ENCODE measurements at places on chromosomes 6 and 20.

DNA sequence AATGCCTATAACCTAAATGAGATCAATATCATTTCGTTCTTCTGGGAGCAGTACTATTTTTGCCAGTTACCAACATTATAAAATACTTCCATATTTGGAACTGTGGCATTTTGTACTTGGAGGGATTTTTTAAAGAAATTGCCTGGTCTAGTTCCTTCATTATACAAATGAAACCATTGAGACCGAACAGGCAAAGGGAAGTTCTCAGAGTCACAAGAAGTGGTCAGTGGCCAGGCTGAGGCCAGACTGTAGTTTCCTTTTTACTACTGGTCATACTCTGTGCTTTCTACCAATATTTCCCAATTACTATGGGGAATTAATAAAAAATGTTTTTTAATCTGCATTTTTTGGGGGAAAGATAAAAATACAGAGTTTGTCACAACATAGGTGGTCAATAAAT is 332.0 kb downstream of the NRN1 start:
- ATAC-seq, result no peak

- no peak for ATAC-seq
Observed at GRCh38 chr6:148530976-148531375, 188.3 kb downstream of the SASH1 start.

- ATAC-seq, result no peak
Observed at GRCh38 chr20:26163890-26164289, 467.2 kb upstream of the ZNF337 start.

DNA sequence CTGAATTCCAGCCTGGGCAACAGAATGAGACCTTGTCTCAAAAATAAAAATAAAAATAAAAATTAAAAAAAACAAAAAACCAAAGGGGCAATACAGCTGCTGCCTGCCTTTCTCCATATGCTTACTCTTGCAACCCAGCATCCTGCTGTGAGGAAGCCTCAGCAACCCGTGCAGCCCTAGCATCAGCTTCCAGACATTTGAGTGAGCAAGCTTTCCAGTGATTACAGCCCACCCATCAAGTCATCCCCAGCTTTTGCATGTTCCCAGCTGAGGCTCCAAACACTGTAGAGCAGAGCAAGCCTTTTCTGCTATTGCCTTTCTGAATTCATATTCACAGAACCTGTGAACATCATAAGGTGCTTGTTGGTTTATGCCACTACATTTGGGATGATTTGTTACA is 93.8 kb downstream of the SASH1 start:
- ATAC-seq, result no peak

DNA sequence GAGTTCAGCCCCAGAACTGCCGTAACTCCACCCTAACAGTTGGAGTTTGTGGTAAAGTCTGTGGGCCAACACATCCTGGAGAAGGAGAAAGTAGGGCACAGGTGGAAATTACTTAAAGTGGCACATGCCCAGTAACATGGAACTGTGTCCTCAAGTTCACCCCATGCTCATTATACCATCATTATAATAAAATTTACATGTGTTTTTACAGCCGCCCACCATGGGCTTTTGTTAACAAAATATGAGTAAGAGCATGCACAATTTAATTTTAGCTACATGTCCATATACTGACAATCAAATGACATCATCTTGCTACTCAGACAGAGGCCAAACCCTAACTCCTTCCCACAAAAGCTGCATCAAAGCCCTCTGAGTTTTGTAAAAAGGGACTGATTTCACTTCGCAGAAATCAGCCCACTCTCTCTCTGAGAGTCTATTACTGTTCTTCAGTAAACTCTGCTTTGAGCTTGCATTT is 17.3 kb upstream of the ELOVL4 start:
- no peak for ATAC-seq

DNA sequence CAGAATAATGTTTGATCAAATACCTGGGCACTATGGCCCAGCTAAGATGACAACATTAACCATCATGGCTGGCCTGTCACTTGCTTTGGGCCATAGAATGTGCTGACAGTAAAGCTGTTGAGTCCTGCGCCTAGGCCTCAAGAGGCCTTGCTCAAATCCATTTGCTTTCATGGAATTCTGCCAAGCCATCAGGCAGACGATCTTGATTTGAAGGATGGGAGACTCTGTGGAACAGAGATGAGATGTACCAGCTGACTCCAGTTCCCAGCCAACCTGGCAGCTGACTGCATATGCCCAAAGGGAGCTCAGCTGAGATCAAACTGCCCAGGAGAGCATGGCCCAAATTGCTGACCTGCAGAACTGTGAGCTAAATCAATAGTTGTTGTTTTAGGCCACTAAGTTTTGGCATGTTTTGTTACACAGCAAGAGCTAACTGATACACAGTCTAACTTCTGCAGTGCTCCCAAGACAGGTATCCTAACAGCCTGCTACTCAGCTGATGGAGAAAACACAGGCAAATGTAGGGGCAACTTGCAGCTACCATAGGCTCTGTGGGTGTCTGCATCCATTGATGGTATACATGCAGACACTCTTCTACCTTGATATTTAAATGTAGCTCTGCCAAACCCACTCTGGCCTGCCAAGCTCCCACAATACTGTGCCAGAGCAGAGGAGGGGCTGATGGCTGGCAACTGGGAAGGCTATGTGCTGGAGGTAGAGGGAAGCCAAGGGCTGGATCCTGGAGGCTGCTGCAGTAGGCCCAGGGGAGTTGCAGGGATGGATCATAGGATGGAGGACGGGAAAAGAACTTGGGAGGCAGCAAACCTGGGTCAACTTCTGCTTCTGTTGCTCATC is 55.2 kb upstream of the RNF24 start:
- ATAC-seq, result no peak

GRCh38 chr6:73704260-73704659 is 8.3 kb downstream of the CD109 start:
- ATAC-seq, result peak; percentile 95

- ATAC-seq, result peak; percentile 90
Observed at GRCh38 chr6:72798196-72798595, 176.3 kb downstream of the KCNQ5 start.

DNA sequence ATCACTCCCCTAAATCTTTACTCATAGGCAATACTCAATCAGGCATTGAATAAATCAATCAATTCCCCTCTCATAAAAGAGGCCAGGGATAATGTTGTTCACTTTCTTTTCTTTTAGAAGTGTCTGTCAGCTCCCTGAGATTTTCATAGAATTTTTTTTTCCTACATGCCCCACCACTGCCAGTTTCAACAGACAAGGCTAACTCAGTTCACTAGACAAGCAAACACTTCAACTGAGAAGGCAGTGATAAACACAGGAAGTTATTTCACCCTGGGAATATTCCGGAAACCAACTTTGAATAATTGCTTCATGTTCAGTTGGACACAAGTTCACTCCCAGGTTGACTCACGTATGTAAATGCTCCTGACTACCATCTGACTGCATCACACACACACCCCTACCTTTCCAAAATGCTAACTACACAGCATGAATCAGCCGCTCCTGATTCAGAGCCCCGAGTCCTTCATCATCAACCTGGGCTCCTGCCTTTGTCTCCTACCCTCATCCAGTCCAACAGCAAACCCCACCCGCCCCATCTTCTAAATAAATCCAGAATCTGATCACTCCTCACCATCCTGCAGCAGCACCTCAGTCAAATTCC is 143.9 kb downstream of the BCAS1 start:
- peak; percentile 99 for ATAC-seq

DNA sequence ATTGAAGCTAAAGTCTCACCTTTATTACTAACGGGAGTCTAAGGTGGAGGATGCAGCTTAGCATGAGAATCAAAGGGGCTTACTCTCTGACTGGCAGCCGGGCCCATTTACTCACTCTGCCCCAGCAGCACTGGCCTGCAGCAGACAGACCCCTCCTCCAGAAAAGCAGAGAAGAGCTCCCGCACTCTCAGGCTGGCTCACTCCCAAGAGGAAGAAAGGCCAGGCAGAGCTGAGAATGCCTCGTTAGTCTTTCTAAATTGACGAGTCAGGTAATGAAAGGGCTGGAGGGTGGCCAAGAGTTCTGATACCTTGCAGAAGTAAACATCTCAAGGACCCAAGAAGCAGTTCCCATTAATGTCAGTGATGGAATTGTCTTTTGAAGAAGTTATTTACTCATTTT is 44.5 kb upstream of the IL20RA start:
- no peak for ATAC-seq

DNA sequence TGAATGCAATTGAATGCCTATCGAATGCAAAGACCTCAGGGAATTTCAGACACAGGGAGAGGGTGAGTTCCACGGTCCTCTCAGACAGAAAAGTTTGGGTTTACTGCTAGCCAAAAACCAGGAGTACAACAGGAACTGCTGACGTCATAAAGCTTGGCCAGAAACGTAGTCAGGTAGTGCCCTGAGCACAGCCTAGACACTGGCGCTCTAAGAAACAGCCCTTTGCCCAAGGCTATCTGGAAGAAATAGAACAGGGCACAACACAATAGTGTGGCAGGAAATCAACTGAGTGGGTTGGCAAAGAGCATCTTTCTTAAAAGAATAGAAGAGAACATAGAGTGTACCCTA is 58.0 kb downstream of the GFOD1 start:
- peak; percentile 47 for ATAC-seq

- no peak for ATAC-seq
Observed at GRCh38 chr20:4299773-4300172, 284.4 kb upstream of the RNF24 start.

DNA sequence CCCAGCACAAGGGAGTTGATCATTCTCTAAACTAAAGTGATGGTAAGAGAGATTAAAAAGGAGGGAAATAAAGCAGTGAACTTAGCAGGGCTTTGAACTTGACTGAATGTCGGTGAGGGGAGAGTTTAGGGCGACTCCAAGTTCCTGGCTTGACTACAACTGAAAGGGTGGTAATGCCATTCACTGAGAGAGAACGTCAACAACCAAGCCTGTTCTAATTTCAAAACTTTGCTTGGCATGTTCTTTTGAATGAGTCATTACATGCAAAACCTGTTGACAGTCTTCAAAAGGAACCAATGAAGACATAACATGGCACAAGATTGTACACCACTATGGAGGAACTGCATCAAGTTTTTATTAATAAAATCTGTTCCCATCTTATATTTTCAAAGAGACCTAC is 10.3 kb upstream of the MYB start:
- peak; percentile 91 for ATAC-seq

- ATAC-seq, result no peak
Observed at GRCh38 chr6:37298958-37299357, 41.0 kb upstream of the TMEM217 start.

DNA sequence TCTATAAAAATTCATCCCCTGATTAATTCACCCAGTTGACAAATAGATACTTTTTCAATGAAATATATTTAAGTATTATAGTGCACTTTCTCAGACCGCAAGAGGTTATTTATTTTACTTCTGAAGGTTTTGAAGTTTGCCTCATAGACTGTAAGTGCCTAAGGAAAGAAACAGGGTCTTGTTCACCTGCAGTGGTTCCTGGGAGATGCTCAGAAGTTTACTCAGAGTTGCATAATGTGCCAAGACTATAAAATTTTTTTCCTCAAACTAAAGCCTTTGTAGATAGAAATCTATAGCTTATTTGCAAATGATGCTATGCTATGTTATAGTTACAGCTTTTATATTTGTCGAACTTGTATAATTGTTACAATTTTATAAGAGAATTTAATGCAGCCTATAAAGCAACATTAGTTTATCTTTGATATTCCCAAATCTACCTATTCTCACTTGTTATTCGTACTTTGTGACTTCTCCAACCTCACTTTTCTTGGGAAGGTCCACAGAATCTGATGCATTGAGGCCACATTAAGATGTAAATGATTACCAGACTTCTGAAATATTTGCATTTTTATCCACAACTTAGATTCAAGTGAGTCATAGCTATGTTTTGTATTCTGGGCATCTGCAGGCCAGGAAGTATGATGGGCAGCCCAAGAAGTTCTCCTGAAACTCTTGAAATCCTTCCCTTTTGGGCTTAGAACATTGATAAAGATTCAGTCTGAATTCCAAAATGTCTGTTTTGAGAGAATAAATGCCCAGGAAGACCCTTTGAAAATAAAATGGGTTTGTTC is 35.7 kb downstream of the KCNQ5 start:
- no peak for ATAC-seq

DNA sequence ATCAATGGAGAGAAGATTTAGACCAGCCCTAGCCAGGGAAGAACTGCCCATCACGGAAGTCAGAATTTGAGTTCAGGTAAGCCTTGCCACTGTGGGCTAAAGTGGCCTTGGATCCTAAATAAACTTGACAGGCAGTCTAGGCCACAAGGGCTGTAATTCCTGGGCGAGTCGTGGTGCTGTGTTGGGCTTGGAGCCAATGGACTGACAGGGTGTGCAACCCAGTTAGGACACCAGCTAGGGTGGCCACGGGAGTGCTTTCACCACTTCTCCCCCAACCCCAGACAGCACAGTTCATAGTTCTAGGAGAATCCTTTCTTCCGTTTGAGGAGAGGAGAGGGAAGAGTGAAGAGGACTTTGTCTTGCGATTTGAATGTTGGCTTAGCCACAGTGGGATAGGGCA is 422.4 kb downstream of the DOK5 start:
- no peak for ATAC-seq

DNA sequence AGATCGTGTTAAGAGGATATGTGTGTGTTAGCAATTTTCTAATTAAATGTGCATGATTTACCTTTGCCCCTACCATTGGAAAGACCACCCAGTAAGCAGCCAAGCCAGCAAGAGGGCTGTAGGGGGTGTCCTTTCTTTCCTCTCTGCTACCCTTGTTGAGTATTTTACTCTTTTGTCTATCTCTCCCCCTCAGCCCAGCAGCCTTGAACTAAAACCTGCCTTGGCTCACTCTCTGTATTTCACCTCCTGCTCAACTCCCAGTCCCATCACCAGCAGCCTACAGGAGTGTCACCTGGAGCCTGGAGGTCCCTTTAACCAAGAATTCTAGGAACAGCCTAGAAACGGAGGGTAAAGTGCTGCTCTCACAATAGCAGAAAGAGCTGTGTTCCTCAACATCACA is 81.0 kb downstream of the HIVEP2 start:
- no peak for ATAC-seq

GRCh38 chr6:109194880-109195279 is 99.6 kb downstream of the CEP57L1 start:
- ATAC-seq, result no peak

DNA sequence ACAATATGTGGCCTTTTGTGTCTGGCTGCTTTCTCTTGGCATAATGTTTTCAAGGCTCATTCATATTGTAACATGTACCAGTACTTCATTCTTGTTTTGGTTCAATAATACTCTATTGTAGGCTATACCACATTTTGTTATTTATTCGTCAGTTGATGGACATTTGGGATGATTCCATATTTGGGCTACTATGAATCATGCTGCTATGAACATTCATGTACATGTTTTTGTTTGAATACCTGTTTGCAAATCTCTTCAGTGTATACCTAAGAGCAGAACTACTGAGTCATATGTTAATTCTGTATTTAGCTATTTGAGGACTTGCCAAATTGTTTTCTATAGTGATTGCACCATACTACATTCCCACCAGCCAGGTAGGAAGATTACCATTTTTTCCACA is 259.9 kb downstream of the GMPR start:
- ATAC-seq, result peak; percentile 91

GRCh38 chr6:165705941-165706340 is 42.9 kb upstream of the PDE10A start:
- ATAC-seq, result no peak

GRCh38 chr6:139369068-139369467 is 5.4 kb downstream of the CITED2 start:
- no peak for ATAC-seq
